ENCODE measurements at places on chromosomes 1 and 21.

GRCh38 chr1:113353580-113353979 is 36.7 kb upstream of the MAGI3 start:
- DNase-seq = no peak

DNA sequence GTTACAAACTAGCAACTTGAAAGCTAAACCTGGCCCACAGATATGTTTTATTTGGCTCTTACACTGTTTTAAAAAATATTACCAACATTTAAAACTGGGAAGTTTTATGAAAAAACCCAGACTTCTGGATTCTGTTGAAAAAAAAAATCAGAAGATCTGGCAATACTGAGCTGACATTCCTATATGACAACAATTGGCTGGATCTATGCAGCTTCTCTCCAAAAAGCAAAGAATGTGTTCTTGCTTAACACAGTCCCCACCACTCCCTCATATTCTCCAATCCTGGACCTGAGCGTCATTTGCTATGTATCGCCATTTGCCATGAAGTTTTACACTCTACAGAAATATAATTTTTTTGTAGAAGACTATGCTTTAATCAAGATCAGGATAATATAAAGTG is 859.6 kb downstream of the LTN1 start:
- DNase-seq = no peak

GRCh38 chr1:178196631-178197030 is 102.7 kb downstream of the RASAL2 start:
- DNase-seq = no peak

GRCh38 chr1:198156111-198156744 is 570 bp upstream of the NEK7 start:
- DNase-seq = peak; percentile 72

DNA sequence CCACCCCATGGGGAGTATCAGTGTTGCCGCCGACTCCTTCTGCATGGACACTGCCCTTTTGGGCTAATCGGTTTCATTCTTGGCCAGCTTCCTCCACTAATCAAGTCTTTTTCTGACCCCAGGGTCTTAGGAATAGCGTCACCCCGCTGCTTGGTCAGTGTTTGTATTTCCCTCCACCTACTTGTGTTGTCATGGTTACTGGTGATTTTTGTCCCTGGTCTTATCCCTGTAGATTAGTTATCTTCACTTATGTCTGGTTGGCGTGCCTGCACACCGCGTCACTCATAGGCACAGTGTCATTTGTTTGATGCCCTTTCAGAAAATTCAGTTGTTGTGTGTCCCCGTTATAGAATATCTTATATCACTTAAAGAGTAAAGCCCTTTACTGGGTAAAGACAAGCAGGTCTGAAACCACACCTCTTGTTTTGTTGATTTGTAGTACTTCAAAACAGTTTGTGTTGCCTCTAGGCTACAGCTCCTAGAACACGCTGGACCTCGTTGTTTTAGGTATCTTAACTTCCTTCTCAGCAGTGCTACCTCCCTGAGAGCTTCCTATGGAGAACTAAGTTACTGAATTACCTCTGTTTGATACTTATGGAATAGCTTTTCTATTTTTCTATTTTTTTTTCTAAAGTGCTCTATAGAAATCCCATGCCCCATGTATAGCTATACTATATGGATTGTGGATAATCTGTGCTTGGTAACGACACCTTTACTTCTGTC is 868 bp downstream of the PPP1R12B start:
- no peak for DNase-seq

- no peak for DNase-seq
These were observed 430.4 kb upstream of the NR5A2 start for GRCh38 chr1:199597152-199597551.

GRCh38 chr1:150477320-150477719 is 9.9 kb upstream of the TARS2 start:
- no peak for DNase-seq

GRCh38 chr1:173328961-173329360 is 121.8 kb upstream of the TNFSF4 start:
- no peak for DNase-seq

DNA sequence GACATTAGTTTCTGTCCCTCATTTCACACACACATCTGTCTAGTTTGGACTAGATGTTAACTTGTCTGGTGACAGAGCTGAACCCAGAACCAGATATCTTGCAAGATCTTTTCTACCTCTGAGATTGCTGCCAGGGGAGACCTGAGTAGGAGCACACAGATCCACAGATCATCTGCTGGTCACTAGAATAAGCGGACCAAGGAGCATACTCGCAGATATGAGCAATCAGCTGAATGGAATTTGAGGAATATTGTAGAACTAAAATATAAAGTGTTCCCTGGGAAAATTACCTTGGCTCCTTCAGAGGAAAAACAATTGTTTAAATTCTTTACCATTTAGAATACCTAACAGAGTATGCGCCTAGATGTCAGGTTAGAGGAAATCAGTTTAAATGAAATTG is 90.7 kb downstream of the TNFSF18 start:
- no peak for DNase-seq

GRCh38 chr1:27300341-27301051 is 21.5 kb upstream of the TMEM222 start:
- DNase-seq = peak; percentile 74

DNA sequence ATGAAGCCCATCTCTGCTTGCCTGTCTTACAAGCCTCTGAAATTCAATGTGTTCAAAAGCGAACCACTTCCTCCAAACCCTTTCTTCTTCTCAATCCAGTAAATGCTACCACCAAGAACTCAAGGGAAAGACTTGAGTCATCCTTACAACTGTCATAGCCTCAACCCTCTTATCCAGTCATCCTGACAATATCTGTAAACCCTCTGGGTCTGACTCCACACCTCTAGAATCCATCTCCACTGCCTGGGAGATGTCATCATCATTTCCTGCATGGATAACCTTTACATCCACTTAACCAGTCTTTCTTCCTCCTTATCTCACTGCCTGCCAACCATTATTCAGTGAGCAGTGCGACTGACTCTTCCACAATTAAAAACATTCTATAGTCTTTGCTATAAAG is 441.1 kb downstream of the SETD4 start:
- no peak for DNase-seq

DNA sequence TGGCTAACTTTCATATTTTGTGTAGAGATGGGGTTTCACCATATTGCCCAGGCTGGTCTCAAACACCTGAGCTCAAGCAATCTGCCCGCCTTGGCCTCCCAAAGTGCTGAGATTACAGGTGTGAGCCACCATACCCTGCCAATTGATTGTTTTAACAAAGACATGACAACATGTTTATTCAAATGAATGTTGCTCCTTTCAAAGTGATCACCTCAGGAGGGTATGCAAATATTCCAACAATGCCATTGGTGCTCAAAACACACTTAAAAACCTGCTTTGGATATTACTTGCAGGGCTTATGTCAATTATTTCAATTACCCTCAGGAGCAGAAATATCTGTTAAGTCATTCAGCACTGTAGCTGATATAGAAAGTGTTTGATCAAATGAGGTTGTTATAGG is 7.9 kb downstream of the LAX1 start:
- no peak for DNase-seq

Measured in immature natural killer cell (primary cell).